ENCODE measurements at places on chromosomes 13 and 19.

DNA sequence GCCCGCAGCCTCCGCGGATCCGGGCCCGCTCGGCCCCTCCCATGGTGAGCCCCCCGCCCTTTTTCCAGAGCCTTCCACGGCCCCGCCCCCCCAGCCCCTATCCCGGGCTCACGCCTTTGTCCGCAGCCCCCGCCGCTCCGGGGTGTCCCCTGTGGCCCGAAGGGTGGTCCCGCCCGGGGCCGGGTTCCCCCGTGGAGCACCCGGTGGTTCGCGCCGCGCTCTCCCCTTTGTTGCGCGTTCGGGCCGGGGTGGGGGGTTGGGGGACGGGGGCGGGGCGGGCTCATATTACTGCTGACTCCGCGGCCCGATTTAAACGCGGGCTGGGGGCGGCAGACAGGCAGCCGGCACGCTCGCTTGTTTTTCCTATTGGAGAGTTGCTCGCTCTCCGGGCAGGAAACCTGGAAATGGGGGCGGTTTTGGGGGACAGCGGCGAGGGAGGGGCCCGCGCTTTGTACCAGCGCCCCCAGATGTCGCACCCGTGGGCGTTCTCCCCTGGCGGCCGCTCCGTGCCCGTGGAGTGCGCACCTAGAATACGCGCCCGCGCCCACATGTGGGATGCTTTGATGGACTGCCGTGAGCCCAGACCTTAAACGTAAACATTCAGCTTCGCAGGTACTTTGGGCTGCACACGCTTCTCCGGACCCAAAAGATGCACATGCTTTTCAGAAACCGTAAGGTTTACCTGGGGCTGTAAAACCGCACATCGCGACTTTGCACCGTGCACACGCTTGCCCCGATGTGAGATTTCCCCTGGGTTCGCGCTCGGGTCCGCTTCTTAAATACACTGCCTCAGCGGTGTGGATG, 699 bp downstream of the PTOV1 start:
- peak; percentile 42 for DNase-seq

DNA sequence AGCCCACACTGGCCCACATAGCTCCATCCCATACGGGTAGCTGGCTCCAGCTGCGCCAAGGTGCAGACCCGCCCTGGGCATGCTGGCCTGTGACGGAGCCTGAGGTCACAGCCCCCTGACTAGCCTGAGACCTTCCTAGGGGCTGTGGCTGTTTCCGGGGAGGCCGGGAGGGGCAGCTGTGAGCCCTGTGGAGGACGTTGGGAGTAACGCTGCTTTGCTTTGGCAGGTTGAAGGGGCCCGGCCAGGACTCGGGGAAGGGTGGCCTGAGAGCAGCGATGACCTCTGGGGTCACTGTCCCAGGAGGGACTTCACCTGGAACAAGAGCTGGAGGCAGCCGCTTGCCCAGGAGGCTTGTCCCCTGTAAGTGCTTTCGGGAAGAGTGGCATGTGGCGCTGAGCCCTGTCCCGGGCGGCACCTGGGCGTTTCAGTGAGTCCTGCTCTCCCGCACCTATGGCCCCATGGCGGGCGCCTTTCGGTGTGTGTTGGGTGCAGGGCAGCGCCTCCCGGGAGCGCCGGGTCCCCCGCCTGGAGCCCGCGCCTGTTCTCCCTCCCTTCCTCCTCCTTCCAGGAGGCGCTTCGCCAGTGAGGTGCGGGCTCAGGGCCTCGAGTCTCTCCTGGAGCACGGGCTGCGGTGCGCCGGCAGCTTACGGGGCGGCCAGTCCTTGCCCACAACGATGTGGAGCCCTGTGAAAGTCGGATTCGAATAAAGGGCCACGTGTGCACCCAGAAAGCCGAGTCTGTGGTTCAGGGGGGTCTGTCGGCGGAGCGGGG, 1.1 kb upstream of the FAM174C start:
- no peak for DNase-seq

GRCh38 chr13:96803456-96804100, 190.7 kb downstream of the OXGR1 start:
- no peak for DNase-seq

GRCh38 chr13:76809389-76809788, 76.8 kb downstream of the KCTD12 start:
- no peak for DNase-seq

GRCh38 chr13:60448907-60449510, 52.0 kb downstream of the TDRD3 start:
- DNase-seq: peak; percentile 44

DNA sequence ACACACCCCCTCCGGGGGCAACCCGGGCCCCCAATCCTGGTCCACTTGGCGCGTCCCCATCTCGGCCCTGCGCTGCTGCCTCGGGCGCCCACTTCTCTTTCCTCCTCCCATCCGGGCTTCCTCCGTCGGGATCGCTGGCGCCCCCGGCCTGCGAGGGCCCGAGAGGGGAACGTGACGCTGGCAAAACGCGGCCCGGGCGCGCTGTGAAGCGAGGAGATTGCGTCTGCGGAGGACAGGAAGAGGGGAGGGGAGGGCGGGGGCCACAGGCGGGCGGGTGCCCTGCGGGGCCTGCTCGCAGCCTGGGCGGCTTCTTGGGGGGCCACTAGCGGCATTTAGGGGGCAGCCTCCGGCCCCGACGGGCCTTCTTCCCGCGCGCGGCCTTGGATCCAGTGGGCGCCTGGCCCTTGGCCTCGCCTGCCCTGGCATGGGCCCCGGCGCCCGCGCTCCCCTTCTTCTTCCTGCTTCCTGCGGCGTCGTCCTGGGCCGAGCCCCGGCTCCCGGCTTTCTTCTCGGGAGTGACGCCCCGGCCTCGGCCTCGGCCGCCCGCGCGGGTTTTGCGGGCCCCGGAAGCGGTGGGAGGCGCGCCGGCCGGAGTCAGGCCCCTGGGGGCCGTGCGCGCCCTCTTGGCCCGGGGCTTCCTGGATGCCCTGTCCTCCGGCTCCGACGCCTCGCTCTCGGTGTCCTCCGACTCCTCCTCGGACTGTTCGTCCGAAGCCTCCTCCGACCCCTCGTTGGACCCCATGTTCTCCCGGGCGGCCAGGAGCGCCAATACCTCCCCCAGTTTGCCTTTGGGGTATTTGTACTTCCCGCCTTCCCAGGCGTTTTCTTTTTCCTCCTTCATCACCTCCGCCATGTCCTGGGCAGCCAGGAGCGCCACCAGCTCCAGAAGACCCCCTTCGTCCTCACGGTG, 2.2 kb downstream of the PNMA8B start:
- DNase-seq: no peak

- no peak for DNase-seq
These were observed 9.0 kb downstream of the KLK13 start for GRCh38 chr19:51055866-51056265.

DNA sequence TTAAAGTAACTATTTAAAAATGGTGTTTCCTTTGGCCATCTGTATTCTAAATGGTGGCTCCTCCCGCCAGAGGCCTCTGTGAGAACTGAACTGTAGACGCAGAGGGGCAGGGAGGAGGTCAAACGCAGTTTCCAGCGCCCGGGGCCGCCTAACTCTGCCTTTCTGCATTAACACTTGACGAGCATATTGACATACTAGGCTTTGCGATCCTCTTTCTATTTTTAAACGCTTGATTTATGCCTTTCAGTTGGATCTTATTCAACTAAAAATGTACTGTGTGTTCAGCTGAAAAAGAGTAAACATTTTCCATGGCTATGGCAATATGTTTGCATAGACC, 74.7 kb downstream of the SPACA7 start:
- no peak for DNase-seq

- no peak for DNase-seq
These were observed 56.9 kb downstream of the SLITRK6 start for GRCh38 chr13:85742355-85742754.

GRCh38 chr13:43728421-43728820, 58.4 kb downstream of the ENOX1 start:
- DNase-seq: no peak

GRCh38 chr19:14350302-14350701, 30.9 kb upstream of the ADGRE5 start:
- DNase-seq: no peak

DNA sequence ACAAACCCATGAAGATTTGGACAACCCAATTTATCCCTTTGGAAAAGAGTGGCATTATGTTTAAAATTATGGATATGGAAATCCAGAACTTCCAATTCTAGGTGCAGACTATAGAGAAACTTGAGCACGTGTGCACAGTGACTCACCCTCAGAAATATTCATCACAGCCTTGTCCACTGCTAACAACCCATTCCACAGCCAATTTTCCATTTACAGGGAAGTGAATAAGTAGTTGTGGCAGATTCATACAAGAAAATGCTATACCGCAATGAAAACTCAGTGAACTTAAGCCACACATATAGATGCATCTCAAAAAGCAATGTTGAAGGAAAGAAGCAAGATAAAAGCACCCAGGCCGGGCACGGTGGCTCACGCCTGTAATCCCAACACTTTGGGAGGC, 133.3 kb downstream of the USP12 start:
- DNase-seq: no peak

GRCh38 chr13:23915308-23915707, 18.0 kb upstream of the C1QTNF9B start:
- DNase-seq: no peak

DNA sequence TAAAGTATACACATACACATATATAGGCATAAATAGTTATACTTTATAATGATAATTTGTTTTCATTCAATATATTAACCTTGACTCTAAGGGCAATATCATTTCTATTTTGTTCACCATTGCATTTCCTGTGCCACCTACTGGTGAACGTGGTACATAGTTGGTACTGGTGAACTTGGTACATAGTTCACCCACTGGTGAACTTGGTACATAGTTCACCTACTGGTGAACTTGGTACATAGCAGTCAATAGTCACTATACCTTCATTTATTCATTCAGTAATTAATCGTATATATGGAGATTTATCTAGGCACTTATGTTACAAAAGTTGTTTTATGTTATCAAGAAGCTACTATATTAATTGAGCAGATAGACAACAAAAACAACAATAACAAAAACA, 172.6 kb upstream of the ATXN8OS start:
- DNase-seq: no peak

DNA sequence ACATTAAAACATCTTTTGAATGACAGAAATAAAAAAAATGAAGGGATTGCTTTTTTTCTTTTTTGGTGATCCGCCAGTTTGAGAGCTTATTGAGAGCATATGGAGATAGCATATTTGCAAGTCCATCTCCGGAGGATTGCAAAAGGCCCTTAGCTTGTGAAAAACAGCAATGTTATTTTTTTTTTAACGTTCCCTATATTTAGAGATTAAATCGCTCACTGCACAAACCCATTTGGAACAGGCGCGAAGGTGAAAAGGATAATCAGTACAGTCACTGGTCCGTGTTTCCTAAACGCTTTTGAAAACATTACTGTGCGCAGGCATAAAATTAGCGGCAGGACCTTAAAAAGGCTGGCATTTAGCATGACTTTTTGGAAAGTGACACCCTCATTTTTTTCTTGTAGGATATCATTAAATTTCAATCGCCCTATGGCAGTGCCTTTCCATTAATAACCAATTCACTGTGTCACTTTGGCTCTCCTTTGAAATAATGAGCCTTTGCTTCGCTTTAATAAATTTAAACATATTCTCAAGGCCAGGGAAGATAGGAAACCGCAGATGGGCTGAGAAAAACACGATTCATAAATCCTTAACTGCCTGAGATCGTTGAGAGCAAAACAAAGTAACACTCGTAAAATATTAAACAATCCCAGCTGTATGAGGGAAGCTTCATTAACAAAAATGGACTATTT, 342.2 kb downstream of the DACH1 start:
- DNase-seq: no peak

DNA sequence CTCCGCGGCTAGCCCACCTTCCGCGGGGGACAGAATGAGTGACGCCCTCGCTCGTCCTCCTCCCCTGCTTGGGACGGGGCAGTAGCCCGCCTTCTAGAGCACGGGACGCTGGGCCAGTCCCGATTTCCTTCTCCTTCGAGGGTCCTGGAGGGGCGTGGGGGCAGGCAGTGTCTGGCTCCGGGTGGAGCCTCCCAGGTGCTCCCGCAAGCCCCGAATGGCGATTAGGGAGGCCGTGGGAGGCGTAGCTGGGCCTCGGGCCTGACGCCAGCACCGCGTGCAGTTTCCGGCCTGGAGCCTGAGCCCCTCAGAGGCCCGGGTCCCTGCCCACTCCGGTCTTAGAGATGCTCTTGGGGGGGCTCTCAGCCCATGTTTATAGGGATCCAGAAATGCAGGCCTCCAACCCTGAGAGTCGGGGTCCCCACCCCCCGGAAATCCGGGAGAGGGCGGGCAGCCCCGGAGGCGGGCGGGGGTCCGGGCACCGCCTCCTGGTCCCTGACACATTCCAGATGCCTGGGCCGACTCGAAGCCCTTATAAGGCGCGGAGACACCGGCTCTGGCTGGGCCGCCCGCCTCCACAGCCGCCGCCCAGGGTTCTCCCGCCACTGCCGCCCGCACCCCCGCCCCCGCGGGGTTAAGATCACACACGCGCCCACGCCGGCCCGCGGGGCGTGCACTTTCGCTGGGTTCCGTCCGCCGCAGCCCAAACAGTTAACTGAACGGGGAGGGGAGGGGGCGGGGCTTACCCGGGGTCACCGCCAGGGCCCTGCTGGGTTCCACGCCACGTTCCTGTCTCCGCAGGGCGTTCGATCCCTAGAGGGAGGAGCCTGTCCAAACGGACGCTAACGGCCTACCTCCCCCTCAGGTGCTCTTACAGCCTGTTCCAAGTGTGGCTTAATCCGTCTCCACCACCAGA, 1.5 kb downstream of the MYADM start:
- peak; percentile 90 for DNase-seq

DNA sequence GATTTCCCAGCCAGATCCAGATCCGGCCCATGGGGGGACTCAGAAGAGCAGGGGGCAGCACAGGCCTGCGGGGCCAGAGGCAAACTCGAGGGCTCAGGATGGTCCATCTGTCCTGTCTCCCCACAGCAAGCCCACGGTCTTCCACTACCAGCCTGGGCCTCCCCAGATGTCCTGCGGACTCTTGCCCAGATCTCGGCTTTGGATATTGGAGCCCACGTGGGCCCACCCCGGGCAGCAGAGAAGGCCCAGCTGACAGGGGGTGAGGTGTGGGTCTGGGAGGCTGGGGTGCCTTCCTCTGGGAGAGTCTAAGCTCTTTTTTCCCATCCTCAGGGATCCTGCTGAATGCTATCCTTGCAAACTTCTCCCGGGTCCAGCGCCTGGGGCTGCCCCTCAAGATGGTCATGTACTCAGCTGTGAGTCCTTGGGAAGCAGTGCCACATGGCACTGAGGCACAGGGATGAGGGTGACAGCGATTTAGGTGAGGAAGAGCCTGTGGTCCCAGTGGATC, 3.4 kb downstream of the ACP4 start:
- DNase-seq: no peak

DNA sequence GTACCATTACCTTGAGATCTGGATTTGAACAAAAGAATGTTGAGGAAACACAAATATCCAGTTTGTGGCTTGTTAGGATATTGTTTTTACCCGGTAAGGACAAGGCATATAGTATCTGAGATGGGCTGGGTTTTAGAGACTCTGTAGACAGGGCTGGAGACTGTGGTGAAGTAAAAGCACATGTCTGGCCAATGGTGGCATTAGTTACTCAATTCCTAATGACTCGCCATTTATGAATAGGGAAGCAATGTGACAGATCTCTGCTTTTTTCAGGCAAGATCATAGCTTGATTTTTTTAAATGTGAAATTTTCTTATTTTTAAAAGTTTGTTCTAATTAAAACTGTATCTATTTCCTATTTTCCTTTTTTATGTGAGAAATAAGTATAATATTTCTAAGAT, 371.1 kb upstream of the SPRY2 start:
- DNase-seq: no peak

Measured in suppressor macrophage (primary cell).